ENCODE measurements at places on chromosomes 2 and 18.

DNA sequence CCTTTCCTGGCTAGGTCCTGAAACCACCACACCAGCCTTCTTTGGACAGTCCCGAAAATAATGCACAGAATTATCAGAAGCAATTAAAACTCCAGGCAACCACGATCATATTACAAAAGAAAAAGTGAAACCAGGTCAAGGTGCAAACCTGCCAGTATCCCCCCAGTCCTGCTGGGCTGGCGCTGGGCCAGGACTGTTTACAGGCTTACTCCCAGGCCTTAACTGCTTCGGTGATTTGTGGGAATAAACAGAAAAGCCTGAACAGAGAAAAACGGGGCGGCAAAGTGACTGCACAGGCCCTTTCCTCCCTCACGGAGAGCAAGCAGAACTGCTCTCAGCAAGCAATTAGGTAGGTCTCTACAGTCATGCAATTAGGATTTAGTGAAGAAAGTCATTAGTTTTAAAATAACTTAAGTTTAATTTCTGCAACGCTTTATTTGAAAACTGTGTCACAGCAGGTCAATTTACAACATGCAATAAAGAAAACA is 1.3 kb downstream of the HDAC4 start:
- DNase-seq, result peak; percentile 20

DNA sequence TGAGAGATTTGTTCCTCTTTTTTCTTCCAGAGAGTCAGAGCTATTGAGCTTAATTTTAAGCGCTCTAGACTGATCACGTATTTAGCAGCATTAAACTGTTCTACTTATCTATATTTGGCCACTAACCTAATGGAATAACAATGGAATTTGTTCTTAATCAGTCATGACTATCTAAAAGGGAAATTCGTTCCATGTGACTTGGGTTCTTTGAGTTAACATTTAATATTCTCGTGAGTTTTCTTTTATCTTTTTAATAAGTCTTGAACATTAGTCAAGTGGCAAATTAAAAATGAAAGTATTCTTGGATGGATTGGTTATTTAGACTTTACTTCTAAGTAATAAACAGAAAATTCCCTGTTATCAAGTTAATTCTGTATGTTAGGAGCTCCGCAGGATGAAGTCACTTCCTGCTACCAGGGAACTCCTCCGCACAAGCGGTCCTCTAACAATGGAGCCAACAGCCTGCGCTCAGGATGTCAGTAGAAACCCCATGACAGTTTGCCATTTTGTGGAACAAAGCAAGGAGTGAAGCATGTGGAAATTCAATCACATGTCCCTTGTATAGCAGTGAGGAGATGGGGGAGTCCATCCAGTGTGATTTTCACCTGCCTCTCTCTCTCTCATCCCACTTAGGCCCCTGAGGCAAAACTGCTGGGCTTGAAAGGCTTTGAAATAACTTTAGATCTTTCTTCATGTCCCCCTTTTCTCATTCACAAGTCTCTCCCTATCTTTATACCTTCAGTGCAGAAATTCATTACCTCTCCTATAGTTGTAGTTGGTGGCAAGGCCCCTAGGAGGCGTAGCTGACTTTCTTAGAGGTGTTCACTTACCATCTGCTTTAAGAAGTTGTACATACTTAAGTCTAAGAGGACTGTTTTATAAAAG is 138.1 kb downstream of the WDR7 start:
- no peak for DNase-seq

DNA sequence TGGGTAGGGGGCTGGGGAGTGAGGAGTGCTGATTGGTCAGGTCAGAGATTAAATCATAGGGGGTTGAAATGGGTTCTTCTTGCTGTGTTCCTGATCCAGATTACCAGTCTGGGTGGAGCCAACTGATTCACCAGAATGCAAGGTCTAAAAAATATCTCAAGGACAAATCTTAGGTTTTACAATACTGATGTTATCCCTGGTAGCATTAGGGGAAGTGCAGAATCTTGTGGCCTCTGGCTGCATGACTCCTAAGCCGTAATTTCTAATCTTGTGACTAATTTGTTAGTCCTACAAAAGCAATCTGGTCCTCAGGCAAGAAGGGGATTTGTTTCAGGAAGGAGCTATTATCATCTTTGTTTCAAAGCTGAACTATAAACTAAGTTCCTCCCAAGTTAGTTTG is 289.2 kb upstream of the KYNU start:
- DNase-seq, result no peak

GRCh38 chr2:170461889-170462288 is 253.2 kb upstream of the SP5 start:
- no peak for DNase-seq

DNA sequence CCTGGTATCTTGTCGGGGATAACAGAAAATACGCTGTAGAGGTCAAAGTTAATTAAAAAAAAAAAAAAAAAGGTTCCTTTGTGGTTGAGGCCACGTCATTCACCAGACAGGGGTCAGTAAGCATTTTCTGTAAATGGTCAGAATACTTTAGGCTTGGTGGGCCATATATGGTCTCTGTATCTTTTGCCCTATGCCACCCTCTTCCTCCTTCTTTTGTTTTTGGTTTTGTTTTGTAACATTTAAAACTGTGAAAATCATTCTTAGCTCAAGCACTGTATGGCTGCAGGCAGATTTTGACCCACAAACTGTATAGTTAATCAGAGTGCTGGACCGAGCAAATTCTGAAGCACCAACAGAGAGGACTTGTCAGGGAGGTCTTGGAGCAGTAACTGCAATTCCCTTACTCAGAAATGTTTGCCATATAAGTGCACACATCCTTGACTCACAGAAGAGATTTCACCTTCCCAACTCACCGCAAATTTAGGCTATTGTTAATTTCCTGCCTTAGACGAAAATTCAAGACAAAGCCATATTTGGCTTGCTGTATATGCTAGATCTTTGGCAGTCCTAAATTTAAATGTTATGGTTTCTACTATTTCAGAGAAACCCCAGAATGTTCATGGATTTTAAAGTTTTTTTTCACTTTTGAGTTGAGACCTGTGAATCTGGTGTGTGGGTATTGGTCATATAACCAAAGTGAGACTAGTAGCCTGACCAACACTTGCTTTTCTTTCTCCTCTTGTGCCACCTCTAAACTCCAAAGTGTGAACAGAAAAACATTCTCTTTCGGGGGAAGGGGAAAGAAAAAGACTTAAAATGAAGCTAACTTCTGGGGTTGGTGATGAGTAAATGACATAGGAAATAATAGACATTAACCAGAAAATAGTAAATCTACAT is 65.4 kb downstream of the DOCK10 start:
- DNase-seq, result no peak

GRCh38 chr2:9228088-9228751 is 21.6 kb downstream of the ASAP2 start:
- no peak for DNase-seq

GRCh38 chr2:172013396-172013795 is 13.6 kb downstream of the METAP1D start:
- DNase-seq, result no peak

DNA sequence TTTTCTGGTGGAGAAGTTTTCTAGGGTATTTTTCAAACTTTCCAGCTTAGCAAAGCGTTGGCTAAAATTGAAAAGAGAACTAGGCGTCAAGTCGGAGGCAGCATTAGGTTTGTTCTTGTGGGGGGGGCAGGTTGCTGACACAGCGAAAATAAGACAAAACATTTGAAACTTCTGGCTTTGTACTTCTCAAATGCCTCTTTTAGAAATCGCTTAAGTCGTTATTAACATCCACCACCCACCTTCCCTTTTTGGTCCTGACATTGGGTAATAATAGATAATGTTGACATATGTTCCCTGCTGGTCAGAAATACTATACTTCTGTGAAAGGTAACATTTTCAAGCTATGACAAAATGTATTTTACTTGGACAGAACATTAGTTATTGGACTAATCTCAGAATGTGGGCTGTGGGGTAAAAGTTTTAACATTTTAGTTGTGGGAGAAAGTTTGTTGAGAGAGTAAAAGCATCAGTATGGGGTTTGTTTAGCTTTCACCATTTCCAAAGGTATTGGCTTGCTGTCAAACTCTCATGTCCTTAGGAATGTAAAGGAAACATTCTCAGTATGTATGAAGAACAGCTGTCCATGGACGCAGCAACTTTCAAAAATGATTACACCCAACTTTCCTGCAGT is 88.1 kb upstream of the ZEB2 start:
- DNase-seq, result no peak

- no peak for DNase-seq
Measured at GRCh38 chr2:43415592-43415991, 180.2 kb downstream of the THADA start.

DNA sequence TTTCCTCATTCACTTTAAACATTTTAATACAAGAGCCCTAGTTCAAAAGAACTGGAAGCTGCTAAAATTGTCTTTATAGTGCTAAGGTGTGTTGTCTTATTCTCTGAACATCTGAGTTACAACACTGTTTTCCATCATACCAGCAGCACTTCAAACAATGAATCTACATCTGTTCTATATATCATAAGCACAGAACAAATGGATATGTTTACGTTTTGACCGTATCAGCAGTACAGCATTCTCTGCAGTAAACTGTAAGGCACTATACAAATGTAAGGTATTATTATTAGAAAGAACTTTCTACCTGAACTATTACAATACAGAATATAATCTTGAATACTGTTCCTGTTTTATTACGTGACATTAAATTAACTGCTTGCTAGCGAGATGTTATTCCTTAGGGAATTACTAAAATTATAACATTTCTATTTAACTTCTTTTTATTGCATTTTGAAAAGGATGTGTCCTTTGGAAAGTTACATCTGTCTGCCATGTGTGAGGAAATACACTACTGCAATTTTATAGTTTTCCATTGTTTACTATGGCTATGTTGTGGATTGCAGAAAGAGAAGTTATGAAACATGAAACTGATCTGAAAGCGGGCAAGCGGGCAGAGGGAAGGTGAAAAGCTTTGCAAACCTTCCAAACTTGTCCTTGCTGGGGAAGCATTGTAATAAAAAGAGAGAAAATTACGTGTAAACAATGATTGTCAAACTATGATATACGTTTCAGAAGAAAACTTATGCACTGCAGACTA is 13.7 kb downstream of the NCKAP1 start:
- DNase-seq, result no peak

- DNase-seq, result no peak
Measured at GRCh38 chr18:2258954-2259353, 312.4 kb downstream of the METTL4 start.

- no peak for DNase-seq
Measured at GRCh38 chr18:55179835-55180234, 220.6 kb upstream of the CCDC68 start.

GRCh38 chr2:180141600-180141999 is 134.5 kb upstream of the CWC22 start:
- DNase-seq, result no peak

GRCh38 chr2:240987588-240987987 is 10.8 kb upstream of the SNED1 start:
- DNase-seq, result no peak

DNA sequence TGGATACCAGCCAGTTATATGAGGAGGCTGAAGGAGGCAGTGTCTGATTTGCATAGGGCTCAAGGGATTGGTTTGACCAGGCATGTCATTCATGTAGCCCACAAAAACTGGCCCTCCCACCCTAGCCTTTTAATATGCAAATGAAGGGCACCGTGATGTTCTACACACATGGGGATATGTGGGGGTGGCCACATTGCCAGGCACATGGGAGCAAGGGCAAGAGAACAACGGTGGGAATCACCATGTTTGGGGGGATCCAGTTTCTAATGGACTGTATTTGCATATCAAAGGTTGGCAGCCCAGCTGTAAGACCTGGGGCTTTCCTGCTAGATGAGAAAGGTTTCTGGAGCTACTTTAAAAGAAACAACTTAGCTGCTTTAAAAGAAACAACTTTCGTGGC is 65.1 kb upstream of the SLC25A52 start:
- DNase-seq, result no peak

- DNase-seq, result no peak
Measured at GRCh38 chr2:172082105-172082943, 3.0 kb upstream of the DLX1 start.

- no peak for DNase-seq
Measured at GRCh38 chr18:79772108-79772864, 25.5 kb upstream of the KCNG2 start.

- DNase-seq, result no peak
Measured at GRCh38 chr2:85649201-85650190, 18.5 kb downstream of the SFTPB start.

- no peak for DNase-seq
Measured at GRCh38 chr18:62741118-62741566, 25.8 kb downstream of the PHLPP1 start.

DNA sequence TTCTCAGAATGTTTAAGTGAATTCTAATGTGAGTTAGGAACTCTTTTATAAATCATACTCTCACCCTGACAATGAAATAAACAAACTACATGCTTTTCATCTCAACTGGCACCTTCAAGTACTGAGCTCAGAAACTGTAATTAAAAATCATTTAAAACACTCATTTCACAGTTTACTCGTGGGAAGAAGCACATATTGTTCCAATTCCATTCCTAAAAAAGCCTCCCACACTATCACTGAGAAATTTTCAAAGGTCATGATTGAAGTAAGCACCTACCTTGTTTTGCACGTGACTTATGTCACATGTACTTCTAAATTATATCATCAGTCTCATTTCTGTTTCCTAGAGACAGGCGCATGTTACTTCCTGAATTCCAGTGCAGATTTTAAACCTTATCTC is 678.1 kb upstream of the SLC8A1 start:
- no peak for DNase-seq

DNA sequence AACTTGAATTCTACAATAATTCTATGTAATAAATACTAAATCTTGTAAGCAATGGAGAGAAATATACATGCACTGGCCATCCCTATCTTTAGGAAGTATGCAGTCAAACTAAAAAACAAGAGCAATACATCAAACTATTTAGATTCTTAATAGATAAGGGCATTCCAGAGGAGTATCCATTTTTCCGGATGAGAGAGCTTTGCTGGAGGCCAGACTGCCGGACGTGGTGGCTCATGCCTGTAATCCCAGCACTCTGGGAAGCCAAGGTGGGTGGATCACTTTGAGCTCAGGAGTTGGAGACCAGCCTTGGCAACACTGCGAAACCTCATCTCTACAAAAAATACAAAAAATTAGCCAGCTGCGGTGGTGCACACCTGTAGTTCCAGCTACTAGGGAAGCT is 60.8 kb downstream of the KIF5C start:
- no peak for DNase-seq

DNA sequence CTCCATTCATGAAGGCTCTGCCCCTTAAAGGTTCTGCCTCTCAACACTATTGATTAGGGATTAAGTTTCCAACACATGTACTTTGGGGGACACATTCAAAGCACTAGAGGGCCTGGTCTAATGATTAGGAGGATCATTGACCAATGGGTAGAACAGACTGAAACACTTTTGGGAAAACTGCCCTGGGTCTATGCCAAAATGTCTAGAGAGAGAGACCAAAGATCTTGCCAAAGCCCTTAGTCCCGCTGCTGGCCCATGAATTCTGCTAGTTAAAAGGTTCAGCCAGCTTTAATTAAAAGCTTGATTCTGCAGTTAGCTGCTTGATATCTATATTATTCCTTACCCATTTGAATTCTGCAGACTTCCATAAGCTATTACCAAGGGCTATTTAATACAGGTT is 613.2 kb downstream of the SLC4A3 start:
- no peak for DNase-seq
